Keratinocyte (primary cell): ENCODE measurements at places on chromosomes 12 and 14.

DNA sequence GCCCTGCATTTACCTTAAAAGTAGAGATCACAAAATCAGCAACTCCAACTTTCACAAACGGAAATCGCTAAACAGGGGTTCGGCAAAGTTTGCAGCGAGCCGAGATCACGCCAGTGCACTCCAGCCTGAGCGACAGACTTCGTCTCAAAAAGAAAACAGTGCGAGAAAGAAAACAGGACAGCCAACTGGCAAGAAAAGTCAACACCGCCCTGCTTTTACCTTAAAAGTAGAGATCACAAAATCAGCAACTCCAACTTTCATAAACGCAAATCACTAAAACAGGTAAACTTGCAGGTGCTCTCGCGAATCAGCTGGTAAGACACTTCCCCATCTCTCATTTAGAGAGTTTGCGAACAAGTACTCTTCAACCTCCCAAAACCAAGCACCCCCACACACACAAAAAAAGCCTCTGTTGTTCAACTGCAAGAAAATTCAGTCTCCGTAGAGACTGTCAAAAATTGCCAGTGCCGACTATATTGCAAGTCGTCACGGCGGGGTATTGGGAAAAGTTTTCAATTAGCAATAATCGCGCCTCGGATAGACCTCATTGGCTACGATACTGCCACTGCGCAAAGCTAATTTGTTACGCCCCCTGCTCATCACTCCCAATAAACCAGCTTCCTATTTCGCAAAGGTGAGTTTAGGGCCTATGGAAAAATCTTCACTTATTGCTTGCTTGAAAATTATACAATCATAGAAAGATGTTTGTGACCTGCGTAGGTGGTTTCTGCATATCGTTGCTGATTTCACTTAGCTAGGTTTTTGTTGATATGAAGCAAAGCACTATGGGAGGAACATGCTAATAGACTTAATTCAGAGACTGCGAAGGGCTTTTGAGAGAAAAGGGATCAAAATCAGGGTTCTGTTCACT is at the start of gene RNU4-1:
Gene RNU4-1 (minus strand): TSS at position 577 of the 871 bp plus-strand sequence.
- peak within 1 kb of the TSS; percentile 45 for H3K4me3 ChIP-seq
- peak within 1 kb of the TSS; percentile 100 for H3K27ac ChIP-seq
- H3K4me1 ChIP-seq: peaks cover 7% of the 10 kb centered on the region
- H3K27me3 ChIP-seq: no peaks in the 10 kb centered on the region
- no peaks in the 10 kb centered on the region for H3K36me3 ChIP-seq

- DNase-seq: no peak
- no peaks in the 10 kb centered on the region for H3K36me3 ChIP-seq
- H3K27me3 ChIP-seq: no peaks in the 10 kb centered on the region
- no peaks in the 10 kb centered on the region for H3K4me1 ChIP-seq
- H3K27ac ChIP-seq: no peak overlapping the region
- H3K4me3 ChIP-seq: no peak overlapping the region
These were observed 130.8 kb downstream of the BCL11B start for GRCh38 chr14:99141236-99141635.

DNA sequence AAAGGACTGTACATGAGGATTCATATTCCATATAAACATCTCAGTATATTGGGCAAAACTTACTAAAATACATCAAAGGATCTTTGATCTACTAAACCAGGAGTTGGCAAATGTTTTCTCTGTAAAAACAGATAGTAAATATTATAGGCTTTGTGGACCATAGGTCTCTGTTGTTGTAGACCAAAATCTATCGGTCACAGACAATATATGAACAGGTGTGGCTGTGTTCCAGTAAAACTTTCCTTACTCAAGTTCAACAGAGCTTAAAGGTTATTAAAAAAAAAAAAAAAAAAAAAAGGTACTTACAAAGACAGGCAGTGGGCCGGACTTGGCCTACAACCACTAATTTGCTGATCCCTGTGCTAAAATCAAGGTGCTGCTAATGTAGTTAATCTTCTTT is 40.3 kb downstream of the PAWR start:
- H3K4me3 ChIP-seq: no peak overlapping the region
- no peak for DNase-seq
- no peaks in the 10 kb centered on the region for H3K27me3 ChIP-seq
- H3K4me1 ChIP-seq: no peaks in the 10 kb centered on the region
- H3K36me3 ChIP-seq: peaks cover 2% of the 10 kb centered on the region

DNA sequence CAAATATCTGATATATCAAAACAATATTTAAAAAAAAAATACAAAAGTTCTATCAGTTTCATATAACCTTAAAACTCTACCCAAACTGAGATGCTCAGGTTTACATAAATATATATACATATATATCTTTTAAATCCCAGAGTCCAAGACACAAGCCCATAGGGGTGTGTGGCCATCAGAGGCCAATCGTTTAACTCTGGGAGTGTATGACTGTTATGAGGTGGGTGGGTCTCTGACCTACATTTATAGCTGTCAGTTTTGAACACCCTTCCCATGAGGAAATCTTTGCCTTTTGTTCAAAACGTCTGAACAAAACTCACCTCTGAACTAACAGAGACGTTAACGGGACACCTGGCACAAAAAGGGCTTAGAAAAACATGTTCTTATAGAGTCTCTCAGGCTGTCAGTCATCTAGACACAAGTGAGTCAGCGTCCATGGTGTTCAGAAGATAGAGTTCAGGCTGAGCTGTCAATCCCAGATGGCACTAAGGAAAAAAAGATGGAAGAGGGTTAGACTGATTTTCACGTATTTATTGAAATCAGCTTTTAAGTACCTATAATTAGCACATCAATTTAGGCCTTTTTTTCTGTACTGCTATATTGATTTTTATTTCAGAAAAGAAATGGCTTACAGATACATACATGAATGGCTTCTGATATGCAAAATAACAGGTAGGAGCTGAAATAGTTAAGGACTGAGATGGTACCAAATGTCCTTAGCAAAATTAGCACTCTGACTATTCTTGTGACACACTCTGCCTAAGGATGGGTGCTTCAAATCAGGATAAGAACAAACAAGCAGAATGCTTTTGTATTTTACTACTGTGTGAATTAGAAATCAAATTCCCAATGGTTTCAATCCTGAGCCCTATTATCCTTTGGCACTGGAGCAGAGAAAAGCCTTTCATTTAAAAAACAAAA is 29.2 kb downstream of the HIGD1C start:
- H3K27ac ChIP-seq: no peak overlapping the region
- no peaks in the 10 kb centered on the region for H3K4me1 ChIP-seq
- no peak overlapping the region for H3K4me3 ChIP-seq

DNA sequence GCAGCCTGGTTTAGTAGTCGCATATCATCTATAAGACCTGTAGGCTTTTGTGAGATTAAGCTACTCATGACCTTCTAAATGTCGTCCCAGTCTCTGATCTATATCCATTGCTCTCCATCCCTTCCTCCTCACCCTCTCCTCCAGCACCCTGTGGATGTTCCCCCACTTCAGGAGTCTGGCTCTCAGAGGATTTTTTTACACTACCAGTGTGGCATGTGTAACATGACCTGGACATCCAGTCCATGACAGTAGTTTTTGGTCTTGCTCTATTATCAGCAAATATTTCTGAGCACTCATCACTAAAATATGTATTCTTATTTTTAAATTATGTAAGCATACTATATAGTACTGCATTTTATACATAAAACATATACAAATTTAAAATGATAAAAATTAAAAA is 142.1 kb downstream of the DYRK2 start:
- no peaks in the 10 kb centered on the region for H3K36me3 ChIP-seq
- peaks cover 4% of the 10 kb centered on the region for H3K4me1 ChIP-seq
- H3K27ac ChIP-seq: no peak overlapping the region
- H3K27me3 ChIP-seq: no peaks in the 10 kb centered on the region
- H3K4me3 ChIP-seq: no peak overlapping the region
